ENCODE measurements at places on chromosomes 1 and 21.

GRCh38 chr1:41392528-41392924, 31.3 kb downstream of the FOXO6 start:
- DNase-seq = no peak

- no peak for DNase-seq
Observed at GRCh38 chr1:70427976-70428375, 16.9 kb downstream of the CTH start.

DNA sequence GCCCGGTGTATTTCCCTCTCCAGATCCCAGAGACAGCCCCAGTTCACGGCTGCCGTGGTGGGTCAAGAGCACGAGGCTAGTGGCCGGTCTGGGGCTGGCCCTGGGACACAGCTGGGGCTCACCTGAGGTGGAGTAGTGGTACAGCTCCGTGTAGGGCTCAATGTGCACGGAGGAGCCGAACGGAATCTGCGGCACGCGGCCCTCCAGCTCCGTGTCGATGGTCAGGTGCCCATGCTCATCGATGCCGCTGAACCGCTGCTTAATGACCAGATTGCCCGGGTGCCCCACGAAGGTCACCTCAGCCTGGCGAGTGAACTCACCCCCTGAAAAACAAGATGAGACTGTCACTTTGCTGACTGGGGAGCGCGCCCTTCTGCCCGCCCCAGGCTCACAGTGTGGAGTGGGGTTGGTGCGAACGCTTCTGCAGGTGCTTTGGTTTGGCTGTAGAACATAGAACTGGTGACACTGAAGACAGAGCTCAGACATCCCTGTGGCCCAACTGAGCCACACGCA, 35.4 kb downstream of the NID1 start:
- no peak for DNase-seq

DNA sequence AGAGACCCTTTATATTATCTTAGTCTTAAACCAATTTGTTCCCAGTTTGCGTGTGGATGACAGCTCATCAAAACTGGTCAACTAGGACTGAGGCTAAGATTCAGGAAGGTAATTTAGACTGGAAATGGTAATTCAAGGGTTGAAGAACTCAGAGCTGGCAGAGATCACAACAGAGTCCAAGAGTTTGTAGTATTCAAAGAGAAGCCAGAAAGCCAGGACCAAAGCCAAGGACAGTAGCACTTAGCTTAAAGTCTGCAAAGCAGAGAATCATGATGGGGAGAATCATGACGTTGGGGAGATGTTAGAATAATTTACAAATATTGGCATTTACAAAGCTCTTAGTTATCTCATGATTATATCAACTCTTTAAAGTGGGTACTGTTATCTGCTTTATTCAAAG, 32.6 kb downstream of the RNF11 start:
- DNase-seq = no peak

DNA sequence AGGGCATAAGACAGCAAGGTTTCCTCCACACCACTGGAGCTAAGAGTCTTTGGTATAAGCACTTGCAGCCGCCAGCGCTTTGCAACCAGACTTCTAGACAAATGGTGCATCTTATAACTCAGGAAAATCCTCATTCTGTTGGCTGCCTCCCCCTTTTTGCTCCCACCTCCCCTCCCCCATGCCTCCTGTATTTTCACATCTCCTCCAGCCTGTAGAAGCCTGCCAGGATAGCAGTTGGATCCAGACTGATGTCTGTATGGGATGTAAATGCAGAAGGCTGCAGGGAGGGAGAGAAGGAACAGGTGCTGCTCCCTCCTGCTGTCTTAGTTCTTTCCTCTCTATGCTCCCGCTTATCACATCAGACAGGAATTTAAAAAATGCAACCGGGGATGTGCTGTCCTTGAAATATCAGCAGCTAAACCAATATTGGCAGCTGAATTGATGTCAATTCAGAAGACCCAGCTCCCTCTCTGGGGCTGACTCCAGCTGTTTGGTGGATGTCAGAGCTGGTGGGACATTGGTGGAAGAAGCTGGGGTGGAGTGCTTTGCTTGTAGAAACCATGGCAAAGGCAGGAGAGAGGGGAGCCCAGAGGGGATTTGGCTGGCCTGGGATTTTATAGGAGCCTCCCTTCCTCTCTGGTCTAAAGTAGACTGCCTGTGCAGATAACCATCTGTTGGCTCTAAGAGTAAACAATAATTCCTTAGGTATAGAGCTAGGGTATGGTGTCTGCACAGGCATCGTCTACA, 53.5 kb downstream of the NFASC start:
- DNase-seq = no peak

- no peak for DNase-seq
Observed at GRCh38 chr1:3895279-3895950, 4.7 kb downstream of the C1orf174 start.

DNA sequence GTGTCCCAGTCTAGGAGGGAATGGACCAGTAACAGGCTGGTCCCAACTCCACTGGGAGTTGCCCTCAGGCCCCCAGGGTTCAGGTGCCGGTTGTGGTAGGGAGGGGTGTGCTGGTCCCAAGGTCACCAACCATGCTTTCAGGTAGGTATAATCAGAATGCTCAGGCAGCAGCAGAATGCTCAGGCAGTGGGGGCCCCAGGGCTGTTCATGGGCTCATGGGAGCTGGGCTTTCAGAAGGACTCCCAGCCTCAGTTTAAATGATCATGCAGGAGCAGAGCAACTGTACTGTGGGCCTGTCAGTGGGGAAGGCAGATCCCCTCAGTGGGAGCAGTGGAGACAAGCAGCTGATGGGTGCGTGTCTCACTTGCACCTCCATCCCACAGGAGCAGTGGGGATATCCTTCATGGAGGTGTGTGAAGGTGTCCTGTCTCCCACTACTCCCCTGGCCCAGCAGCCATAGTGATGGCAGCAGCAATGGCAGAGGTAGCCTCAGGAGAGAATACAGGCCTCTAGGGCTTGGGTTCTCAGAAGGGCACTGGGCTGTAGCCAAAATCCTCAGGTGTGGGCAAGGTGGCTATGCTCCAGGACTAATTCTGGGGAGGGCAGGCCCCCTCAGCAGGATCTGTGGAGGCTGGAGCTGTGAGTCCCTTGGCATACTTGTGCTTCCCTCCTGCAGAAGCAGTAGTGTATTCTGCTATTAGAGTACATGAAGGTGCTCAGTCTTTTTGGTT, 917.3 kb upstream of the B3GALT2 start:
- DNase-seq = no peak

DNA sequence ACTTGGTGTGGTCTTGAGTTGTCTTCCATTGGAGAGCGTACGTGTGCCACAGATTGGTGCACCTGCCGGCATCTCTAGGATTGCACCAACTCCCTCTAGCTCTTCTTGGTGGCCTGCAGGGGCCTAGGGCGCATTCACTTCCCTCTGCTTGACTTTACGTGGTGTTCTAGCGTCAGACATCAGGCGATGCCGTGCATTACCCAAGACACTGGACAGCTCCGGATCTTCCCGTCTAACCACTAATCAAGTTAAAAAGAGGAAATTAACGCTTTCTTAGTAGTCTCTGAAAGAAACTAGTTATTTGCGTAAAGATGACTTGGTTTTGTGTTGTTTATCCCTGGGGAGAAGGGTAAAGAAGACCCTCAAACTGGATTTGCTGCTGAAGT, 510 bp upstream of the IL10RB start:
- DNase-seq = peak; percentile 24

DNA sequence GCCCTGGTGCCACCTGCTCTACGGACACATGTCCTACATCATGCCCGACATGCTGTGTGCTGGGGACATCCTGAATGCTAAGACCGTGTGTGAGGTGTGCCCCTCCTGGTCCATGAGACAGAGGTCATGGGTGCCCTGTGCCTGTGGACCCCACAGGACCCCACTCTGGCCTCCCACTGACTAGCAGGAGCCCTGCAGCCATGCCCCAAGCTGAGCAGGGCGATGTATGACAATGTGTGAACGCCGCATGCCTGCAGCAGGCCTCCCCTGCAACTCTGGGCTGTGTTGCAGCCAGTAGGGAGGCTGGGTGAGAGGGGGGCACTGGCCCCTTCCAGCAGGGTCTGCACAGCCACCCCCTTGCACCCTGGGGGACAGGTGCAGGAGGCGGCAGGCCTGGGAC, 30.0 kb downstream of the PRSS38 start:
- DNase-seq = no peak

GRCh38 chr1:84550826-84551225, 23.4 kb downstream of the CTBS start:
- no peak for DNase-seq

DNA sequence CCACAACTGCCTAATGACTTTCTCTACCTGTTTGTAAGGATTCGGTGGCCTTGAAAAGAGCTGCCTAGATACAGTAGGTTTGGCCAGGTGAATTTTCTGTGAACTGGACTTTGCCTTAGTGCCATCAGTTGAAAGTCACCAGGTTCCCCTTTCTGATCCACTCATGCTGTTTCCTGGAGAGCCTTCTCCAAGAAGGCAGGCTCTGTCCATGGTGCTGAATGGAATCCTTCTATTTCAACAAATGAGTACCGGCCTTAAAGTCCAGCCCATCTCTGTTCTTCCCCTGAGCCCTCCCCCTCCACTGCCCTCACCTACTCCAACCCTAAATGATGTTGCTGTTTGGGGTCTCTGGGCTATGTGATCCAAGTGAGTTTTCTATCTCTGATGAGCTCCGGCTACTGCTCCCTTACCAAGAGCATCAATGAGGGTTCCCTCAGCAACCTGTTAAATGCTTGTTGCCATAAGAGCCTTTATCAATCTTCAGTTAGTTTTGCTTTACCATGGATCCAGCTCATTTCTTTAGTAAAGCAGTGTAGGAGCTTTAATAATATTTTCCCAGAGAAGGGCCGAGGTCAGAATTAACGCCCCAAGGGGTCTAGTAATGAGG, 500.4 kb downstream of the PTPRU start:
- no peak for DNase-seq

- DNase-seq = no peak
Observed at GRCh38 chr1:215603319-215603718, 36.2 kb downstream of the KCTD3 start.

- DNase-seq = no peak
Observed at GRCh38 chr1:228770779-228771223, 35.5 kb downstream of the RHOU start.

DNA sequence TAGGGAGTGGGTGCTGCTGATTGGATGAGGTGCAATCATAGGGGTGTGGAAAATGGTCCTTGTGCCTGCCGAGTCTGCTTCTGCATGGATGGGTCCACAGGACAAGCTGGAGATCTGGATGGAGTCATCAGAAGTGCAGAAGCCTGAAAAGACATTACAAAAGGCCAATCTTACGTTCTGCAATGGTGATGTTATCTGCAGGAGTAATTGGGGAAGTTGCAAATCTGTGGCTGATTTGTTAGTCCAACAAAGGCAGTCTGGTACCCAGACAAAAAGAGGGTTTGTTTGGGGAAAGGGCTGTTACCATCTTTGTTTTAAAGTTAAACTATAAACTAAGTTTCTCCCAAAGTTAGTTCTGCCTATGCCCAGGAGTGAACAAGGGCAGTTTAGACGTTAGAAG, 166.5 kb downstream of the PGBD5 start:
- no peak for DNase-seq

- DNase-seq = no peak
Observed at GRCh38 chr1:67679691-67680090, 5.3 kb upstream of the GADD45A start.

DNA sequence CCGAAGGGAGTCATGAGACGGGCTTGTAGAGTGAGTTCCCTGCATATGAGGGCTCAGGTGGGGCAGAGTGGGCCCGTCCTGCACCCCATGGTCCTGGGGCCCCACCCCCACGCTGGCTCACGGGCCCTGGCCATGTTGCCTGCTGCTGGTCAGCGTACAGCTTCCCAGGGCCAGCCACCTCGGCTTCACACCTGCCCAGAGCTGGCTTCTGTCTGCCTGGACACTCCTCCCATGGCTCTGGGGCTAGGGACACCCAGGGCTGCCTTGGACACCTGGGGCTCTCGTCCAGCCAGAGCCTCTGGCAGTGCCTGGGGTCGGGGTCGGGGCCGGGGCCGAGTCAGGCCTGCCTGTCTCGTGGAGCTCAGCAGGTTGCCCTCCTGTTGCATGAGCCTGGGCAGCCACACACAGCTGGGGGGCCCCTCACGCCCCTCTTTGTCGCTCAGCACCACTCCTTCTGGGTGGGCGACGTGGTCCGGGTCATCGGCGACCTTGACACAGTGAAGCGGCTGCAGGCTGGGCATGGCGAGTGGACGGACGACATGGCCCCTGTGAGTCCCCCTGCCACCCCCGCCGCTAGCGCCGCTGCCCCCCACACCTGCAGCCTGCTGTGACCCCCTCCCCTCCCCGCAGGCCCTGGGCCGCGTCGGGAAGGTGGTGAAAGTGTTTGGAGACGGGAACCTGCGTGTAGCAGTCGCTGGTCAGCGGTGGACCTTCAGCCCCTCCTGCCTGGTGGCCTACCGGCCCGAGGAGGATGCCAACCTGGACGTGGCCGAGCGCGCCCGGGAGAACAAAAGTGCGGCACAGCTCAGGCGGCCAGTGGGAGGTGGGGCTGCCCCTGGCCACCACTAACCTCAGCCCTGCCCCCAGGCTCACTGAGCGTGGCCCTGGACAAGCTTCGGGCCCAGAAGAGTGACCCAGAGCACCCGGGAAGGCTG, 5.5 kb upstream of the MMP23B start:
- DNase-seq = no peak

DNA sequence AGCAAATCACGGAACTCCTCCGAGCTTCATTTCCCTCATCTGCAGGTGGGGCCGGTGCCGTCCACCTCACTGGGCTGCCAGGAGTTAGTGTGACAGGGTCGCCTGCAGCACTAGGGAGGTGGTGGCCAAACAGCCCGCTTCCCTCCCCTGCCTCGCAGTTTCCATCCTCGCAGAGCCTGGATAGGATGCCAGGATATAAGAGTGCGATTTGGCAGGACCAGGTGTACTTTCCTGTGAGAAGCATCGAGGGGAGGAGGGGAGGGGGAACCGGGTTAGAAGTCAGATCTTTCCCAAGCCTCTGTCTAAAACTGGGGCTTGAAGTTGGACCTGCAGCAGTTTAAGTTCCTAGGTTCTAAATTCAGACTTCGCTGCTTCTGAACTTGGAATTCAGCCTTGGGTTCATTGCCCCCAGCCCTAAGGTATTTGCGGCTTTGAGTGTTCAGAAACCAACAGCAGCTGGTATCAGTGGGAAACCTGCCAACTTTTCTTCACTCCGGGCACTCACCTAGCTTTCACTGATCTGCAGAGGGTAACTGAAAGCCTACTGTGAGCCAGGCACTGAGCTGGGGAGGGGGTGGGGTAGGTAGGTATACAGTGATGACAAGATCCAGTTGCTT, 1.7 kb upstream of the JUN start:
- DNase-seq = peak; percentile 89

- no peak for DNase-seq
Observed at GRCh38 chr1:241331328-241332036, 25.5 kb downstream of the RGS7 start.

- DNase-seq = no peak
Observed at GRCh38 chr1:60078182-60078581, 4.6 kb upstream of the C1orf87 start.

DNA sequence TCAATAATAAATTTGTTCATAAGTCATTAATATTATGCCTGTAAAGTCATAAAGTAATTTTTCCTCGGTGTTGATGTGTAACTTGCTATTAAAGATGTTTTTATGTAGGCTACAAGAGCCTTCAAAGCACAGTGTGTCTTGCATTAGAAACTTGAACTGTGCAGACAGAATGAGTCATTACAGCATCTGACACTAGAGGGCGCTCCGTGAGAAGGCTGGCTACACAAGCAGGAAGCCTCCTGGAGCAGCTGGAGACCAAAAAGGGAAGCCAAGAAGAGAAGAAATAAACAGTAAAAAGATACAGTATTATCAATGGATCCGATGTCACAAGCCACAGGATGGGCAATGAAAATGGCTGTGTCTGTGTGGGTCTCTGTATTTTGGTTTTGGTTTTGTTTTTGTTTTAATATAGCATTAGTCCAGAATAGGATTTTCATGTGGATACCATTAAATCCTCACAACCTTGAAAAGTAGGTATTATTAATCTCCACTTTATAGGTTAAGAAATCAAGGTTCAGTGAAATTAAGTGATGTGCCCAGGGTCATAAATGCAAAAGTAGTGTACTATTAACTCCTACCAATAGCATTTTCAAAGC, 16.1 kb upstream of the LRRC8D start:
- peak; percentile 65 for DNase-seq

Data from SHP77 (cell line).